ENCODE measurements at places on chromosomes 11 and 22.

- DNase-seq: peak; percentile 34
Measured at GRCh38 chr22:38613588-38613987, 42.6 kb downstream of the FAM227A start.

GRCh38 chr22:46360891-46361290, 25.4 kb downstream of the TRMU start:
- DNase-seq: no peak

- DNase-seq: peak; percentile 49
Measured at GRCh38 chr11:86818462-86819192, 18.3 kb downstream of the PRSS23 start.

GRCh38 chr22:35590634-35591295, 26.4 kb downstream of the MB start:
- DNase-seq: no peak

DNA sequence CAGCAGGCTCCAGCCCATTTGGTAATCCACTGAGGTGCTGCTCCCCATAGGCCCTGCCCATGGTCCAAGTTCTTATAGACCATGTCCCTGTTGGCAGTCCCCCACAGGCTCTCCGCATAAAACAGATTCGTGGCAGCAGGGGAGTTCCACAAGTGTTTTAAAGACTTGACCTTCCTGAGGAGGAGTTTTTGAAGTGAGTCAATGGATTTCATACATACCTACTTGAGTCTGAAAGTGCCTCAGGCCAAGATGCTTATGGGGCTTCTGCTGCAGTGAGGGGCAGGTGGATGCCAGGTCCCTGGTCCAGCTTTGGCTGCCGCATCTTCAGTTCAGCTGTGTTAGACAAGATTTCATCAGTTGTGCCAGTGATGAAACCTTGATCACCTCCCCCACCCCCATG, 43.3 kb downstream of the CABIN1 start:
- no peak for DNase-seq

DNA sequence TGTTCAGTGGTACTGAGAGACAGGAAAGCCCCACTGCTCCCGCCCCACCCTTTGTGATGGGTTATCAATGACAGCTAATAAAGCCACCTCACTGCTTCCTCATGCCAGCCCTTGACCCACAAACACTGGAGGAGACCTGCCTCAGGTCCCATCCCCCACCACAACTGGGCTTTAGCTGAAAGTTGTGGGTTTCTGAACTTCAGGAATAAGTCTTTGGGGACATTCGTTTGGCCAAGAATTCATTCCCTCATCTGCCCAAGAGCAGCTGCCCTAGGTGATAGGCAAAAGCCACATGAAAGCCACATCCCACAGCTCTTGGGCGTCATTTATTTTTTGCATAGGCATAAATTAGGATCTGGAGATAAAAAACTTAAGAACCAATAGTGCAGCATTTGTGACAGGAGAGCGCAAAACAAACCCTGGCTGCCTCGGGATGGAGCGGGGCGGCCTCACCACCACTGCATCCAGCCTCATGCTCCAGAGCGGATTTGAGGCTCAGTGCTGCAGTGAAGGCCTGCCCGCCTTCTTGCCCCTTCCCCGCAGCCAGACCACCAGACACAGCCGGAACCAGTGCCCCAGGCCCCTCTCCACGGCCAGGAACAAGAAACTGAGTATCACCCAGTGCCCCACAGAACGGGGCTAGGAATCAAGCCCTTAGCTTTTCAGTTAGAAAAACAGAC, 21.2 kb downstream of the SUN2 start:
- DNase-seq: no peak

- DNase-seq: no peak
Measured at GRCh38 chr11:8713760-8714454, 31.3 kb downstream of the RPL27A start.

DNA sequence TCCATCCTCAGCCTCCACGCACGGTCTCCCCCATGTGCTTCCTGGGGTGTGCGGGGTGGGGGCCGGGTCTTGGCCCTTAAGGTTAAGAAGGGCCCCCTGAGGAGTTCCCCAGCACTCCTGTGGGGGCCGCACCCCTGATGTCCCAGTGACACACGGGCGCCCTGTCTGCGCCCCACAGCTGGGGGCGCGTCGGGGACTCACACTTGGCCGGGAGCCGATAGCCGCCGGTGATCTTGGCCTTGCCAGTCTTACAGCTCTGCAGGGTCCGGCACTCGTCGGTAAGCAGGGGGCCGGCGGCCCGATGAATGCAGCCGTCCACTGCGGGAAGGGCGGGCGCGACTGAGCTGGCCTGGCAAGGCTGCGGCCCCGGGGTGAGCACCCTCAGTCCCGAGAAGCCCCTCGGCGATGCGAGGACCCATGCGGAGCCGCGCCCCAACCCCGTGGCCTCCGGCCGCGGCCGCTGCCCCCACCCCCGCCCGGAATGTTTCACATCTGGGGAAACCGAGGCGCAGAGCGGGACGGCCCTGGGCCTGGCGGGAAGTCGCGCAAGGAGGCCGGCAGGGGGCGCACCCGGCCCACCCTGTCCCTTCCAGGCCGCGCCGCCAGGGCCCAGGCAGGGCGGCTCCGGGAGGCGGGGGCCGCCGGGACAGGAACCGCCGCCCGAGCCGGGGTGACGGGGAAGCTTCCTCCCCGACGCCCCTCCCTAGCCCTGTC, 13.9 kb downstream of the OTUB1 start:
- peak; percentile 95 for DNase-seq

DNA sequence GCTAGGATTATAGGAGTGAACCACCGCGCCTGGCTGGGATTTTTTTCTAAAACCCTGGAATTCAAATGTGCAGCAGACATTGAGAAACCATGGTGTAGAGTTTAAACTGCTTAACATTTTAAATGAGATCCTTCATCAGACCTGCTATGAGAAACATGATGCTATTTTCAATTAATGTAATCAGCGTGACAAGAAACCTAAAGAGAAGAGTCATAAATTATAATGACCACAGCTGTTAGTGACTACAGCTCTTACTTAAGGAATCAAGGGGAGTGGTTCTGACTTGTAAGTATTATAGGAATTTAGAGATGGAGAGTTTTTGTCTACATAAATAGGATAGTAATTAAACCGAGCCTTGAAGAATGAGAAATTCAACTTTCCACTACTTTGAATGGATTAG, 170.6 kb downstream of the BARX2 start:
- DNase-seq: no peak

- no peak for DNase-seq
Measured at GRCh38 chr11:128231845-128232410, 355.4 kb downstream of the ETS1 start.

GRCh38 chr22:21865041-21865440, 2.4 kb downstream of the MAPK1 start:
- no peak for DNase-seq

DNA sequence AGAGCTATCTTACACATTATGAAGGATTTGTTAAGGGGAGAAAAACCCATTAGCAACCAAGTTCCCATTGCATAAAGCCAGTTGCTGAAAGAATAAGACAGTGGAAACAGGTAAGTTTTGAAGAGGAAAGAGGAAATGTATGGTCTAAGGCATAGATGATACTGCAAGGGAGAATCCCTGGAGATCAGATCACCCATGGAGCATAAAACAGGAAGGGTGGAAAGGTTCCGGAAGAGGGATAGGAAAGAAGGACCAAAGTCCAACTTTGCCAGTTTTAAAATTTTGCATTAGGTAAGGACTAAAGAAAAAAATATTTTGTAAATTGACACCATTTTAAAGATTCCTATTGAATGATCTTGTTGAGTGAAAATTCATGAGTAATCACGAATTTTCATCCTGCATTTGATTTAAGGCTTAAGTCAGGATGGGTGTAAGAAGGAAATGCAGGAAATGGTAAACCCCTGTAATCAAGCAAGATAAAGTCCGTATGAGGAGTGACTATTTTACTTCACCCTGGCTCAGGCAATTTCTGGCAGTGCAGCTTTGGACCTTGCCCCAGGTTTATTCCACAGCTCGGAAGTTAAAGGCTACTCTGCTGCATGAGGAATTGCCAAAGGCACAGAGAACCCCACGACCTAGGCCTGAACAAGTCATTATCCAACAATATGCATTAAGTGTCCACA, 70.9 kb downstream of the CCDC34 start:
- no peak for DNase-seq

- DNase-seq: no peak
Measured at GRCh38 chr11:43931717-43932039, 10.8 kb upstream of the C11orf96 start.

GRCh38 chr11:15057329-15057728, 16.1 kb upstream of the CALCB start:
- DNase-seq: no peak

- DNase-seq: no peak
Measured at GRCh38 chr11:15764326-15764725, 592.0 kb downstream of the SOX6 start.

DNA sequence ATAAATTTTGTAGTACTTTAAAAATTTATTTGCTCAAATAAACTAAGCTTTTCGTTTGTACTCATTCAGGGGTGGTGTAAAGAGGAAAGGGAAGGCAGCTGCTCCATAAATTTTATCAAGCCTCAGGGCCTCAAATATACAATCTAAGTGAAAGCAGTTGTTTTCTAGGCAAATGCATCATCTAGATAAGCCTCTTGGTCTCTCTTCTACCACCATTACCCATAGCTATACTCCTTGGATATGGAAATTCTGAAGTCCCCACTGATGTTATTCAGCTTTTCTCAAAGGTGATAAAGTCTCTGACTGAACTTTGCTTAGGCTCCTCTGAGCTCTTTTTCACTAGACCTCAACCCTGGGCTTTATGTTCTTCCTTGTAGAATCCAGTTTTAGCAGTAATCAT, 1313.1 kb downstream of the JRKL start:
- DNase-seq: no peak

GRCh38 chr11:113105592-113105991, 144.4 kb downstream of the NCAM1 start:
- DNase-seq: no peak

GRCh38 chr22:20058989-20059770, 20.9 kb upstream of the DGCR8 start:
- DNase-seq: no peak

DNA sequence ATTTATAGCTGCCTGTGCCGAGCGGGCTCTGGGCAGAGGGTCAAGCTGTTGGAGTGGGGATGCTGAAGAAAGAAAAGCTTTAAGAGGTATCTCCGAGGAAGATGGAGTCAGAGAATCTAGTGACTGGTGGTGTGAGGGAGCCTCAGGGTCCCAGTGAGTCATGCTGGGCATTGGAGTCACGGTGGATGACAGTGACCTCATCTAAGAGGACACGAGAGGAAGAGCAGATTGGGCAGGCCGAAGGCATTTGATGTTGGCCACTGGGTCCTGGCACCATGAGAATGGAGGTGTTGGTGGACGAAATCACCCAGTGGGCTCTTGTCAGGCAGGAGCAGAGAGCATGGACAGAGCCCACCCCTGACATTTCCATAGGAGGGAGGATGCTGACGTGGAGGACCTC, 68.4 kb downstream of the TBC1D22A start:
- DNase-seq: no peak

DNA sequence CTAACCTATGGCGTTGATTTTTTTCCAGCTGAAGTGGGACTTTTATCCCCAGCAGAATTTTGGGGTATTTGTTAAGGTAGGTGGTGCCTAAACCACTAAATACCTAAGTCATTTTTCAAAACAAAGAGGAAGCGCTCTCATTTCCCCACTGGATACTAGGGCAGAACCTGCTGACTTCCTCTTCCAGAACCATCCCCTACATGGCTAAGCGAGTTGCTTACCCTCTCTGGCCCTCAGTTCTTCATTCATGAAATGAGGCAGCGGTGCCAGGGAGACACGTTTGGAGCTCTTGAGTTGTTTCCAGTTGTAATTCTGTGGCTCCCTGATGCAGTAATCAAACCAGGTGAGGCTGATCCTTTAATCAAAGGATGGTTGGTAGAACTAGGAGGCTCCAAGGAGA, 10.0 kb upstream of the MTMR3 start:
- DNase-seq: no peak

DNA sequence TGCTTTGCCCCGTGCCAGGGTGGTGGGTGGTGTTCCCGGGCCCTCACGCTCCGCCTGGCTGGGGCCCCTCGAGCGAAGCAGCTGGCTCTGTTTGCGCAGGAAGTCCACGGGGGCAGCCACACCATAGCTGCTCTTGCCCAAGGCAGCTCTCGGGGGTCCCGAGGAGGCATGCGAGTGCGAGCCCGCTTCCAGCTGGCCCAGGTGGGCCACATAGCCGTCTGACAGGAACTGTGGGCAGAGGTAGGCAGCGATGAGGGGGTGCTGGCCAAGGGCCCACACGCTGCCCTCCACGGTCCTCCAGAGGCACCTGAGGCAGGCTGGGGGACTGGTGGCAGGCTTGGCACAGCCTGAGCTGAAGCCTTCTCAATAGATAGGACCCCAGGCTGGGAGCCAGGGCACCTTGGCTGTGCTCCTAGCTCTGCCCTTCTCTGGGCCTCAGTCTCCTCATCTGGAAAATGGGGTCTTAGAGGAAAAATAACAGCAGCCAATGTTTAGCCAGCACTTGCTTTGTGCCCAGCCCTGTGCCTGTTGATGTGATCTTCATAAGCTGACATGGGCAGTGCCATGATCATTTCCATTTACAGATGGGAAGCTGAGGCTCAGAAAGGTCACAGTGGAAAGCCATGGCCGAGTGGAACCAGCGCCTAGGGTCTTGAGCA, 9.4 kb downstream of the AIP start:
- no peak for DNase-seq

DNA sequence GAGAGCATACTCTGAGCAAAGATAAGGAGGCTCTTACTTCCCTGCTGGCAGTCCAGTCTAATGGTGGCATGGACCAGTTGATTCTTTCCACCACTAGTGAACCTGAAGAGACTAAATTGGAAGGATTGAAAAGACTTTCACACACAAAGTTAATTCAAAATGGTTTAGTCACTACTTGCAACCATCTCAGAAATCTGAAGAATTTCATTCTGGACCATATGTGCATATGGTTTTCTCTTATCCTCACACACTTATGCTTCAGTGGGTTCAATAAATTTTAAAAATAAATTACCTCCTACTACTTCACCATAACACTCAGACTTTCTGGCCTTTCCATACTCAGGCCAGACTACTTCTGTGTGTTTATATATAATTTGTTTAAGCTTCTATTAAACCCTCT, 44.7 kb downstream of the CADM1 start:
- no peak for DNase-seq

DNA sequence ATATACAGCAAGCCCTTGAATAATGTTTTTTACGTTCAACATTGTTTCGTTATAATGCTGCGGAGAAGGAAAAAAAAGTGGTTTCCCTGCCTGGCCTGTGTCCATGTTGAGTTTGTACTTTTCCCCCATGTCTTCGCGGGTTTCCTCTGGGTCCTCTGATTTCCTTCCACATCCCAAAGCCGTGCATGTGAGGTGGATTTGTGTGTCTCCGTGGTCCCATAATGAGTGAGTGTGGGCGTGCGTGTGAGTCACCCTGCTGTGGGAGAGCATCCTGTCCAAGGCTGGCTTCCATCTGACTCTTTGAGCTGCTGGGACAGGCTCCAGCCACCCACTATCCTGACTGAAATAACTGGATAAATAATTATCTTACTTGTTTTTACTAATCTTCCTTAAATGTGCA, 29.6 kb upstream of the SNX19 start:
- no peak for DNase-seq

GRCh38 chr22:22710719-22711531, 66.5 kb downstream of the GGTLC2 start:
- DNase-seq: peak; percentile 45

DNA sequence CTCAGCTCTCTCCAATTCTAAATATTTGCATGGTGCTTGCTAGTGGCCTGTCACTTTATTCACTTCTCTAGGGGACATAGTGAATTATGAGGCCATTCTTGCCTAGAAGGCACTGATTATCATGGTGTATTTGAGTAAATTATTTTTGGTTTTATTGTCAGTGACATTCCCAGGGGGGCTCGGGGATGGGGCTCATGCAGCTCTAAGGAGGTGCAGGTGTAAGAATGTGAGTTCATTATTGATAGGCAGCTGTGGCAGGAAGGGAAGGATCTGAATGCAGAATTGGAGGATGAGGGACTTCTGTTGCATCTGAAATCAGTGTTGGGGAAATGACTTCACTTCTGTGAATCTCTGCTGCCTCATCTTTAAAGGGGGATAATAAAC, 53.7 kb upstream of the OR4B1 start:
- DNase-seq: no peak

All from GM13977 (cell line).